ENCODE measurements at places on chromosomes 1 and 21.

- no peak overlapping the region for H3K27ac ChIP-seq
- no peak for DNase-seq
- H3K36me3 ChIP-seq: no peaks in the 10 kb centered on the region
- no peak overlapping the region for H3K4me3 ChIP-seq
- H3K4me1 ChIP-seq: no peaks in the 10 kb centered on the region
These were observed 78.3 kb downstream of the NUF2 start for GRCh38 chr1:163399976-163400601.

DNA sequence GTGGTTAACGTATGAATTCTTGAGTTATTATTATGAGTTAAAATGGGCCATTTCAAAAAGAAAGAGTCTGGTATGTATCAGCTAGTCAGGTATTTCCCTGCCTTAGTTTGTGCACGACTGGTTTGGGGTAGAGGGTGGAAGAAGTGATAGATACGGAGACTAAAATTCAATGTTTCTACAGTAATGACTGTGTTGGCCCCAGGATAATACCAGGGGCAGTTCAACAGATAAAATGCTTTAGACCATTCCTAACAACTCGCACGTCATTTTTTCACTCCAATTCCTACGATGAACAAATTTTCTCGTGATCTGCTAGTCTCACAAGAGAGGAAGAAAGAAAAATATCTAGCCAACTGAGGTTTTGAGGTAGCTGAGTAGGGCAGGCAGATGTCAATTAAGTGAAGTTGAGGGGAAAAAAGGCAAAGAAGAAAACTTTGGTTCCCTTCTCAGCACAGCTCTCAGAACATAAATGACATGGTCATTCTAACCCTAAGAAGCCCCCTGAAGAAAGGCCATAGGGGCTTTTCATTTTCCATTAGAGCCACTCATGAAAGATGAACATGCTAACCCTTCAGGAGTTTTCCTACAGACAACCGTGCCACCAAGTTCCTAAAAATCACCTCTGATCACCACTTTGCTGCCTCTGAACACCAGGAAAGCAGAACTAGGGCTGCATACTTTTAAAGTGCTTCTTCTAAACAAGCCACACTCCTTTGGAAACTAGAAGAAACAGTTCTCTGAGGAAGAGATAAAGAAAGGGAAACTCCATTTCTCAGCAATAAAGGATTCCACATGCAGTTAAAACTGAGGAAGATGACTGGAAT lies 5.6 kb downstream of the MCOLN2 start:
- no peak for DNase-seq
- H3K27ac ChIP-seq: no peak overlapping the region
- H3K36me3 ChIP-seq: no peaks in the 10 kb centered on the region
- no peak overlapping the region for H3K4me3 ChIP-seq

GRCh38 chr1:41743366-41743765 lies 175.4 kb downstream of the HIVEP3 start:
- H3K4me3 ChIP-seq: no peak overlapping the region
- H3K36me3 ChIP-seq: no peaks in the 10 kb centered on the region
- no peaks in the 10 kb centered on the region for H3K27me3 ChIP-seq
- no peak overlapping the region for H3K27ac ChIP-seq

- no peak for DNase-seq
- no peak overlapping the region for H3K27ac ChIP-seq
- no peaks in the 10 kb centered on the region for H3K27me3 ChIP-seq
These were observed 40.9 kb downstream of the PLA2G4A start for GRCh38 chr1:186869526-186870228.

DNA sequence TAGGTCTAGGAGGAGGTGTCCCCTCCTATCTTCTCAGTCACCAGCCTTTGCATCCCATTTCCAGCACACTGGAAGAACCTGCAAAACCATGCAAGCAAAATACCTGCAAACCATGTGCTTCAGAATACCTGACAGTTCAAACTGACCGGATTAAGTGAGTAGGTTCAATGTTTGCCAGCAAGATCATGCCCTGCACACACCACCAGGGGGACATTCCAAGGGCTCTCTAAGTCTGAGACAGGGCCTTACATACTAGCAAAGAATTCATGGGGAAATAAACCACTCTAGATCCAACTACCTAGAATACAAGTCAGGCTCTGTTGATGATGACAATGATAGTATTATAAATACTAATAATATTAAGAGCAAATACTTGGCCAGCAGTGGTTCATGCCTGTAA lies 27.6 kb downstream of the INPP5B start:
- H3K27ac ChIP-seq: no peak overlapping the region
- H3K36me3 ChIP-seq: no peaks in the 10 kb centered on the region
- H3K4me1 ChIP-seq: no peaks in the 10 kb centered on the region
- no peak overlapping the region for H3K4me3 ChIP-seq
- DNase-seq: no peak

DNA sequence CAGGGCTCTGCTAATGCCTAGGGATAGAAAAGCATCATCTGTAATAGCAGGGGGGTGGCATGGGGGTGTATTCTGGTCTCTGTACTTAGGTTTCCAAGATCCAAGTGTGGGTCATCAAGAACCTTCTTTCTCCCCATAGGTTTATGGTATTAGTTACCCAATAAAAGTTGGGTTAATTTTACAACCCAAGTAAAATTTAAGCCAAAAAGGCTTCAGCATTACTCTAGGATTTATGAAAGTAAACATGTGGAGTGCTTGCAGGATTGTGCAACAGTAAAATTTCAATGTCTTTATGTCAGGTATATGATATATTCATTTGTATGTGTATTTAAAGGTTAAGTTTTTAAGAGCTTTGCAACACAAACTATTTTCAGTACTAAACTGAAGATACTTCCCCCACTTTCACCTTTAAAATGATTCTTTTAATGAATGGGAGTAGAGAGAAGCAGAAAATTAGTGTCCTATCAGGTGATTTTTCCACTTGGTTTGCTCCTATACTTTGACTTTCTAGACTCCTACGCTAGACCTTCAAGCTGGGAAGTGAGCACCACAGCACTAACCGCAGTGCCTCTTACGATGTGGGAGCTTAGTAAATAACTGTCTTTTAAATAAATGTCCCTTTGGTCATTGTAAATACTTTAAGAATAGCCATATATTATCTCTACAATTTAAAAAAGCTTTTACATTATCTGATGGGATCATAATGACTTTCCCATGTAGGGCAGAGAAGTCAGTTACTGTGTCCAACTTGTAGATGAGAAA lies 67.8 kb upstream of the UBE2U start:
- H3K4me1 ChIP-seq: no peaks in the 10 kb centered on the region
- H3K27me3 ChIP-seq: no peaks in the 10 kb centered on the region

GRCh38 chr1:4108758-4109627 lies 208.9 kb upstream of the C1orf174 start:
- no peaks in the 10 kb centered on the region for H3K36me3 ChIP-seq
- no peaks in the 10 kb centered on the region for H3K27me3 ChIP-seq
- H3K27ac ChIP-seq: peak overlapping the region; percentile 45
- no peak overlapping the region for H3K4me3 ChIP-seq
- no peak for DNase-seq

GRCh38 chr1:41513383-41513735 lies 28.9 kb upstream of the EDN2 start:
- no peaks in the 10 kb centered on the region for H3K36me3 ChIP-seq
- no peak overlapping the region for H3K27ac ChIP-seq
- H3K4me1 ChIP-seq: peaks cover 15% of the 10 kb centered on the region
- no peaks in the 10 kb centered on the region for H3K27me3 ChIP-seq

GRCh38 chr1:28887419-28887834 lies 26.9 kb upstream of the EPB41 start:
- no peaks in the 10 kb centered on the region for H3K4me1 ChIP-seq
- H3K4me3 ChIP-seq: peak overlapping the region; percentile 84
- no peak for DNase-seq
- no peaks in the 10 kb centered on the region for H3K36me3 ChIP-seq
- no peaks in the 10 kb centered on the region for H3K27me3 ChIP-seq

GRCh38 chr21:30713766-30714165 lies 4.8 kb downstream of the KRTAP21-3 start:
- H3K27ac ChIP-seq: no peak overlapping the region
- no peak for DNase-seq
- H3K27me3 ChIP-seq: no peaks in the 10 kb centered on the region
- H3K4me1 ChIP-seq: no peaks in the 10 kb centered on the region

DNA sequence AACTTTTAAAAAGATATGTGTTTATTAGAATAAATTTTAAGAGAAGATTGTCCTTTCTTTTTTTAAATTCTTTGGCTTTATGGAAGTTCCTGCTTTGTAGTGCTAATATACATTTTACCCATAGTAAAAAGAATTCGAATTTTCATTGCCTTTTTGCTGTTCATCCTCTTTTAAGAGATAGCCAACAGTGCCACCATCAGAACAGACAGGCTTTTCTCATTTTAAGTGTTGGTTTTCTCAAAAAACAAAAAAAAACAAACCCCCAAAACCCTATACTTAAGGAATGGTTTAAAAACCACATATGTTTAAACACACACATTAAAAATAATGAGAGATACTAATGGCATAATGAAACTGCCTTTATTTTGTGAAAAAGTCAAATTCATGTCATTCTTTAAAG lies 118.8 kb downstream of the NEK7 start:
- no peaks in the 10 kb centered on the region for H3K27me3 ChIP-seq
- no peaks in the 10 kb centered on the region for H3K4me1 ChIP-seq
- no peak overlapping the region for H3K4me3 ChIP-seq
- no peak for DNase-seq
- no peak overlapping the region for H3K27ac ChIP-seq
- H3K36me3 ChIP-seq: no peaks in the 10 kb centered on the region
